ENCODE measurements at places on chromosomes 4 and X.
A peak's percentile ranks its signal among the peaks of the same experiment; 100 is the strongest.

DNA sequence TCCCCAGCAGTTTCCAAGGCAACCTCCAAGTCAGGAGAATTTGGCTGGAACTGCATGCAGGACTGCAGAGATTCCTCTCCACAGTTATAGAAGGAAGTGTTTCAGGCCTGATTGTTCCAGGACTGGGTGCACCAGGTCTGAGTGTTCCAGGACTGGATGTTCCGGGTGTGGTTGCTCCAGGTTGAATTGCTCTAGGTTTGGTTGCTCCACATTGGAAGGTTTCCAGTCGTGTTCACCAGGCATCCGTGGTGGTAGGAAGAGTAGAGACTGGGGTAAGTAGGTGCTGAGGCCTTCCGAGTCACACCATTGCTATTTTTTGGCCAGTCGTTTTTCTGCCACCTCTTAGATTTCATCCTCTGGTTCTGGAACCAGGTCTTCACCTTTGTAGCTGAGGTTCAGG lies 105.4 kb downstream of the MSN start:
- DNase-seq, result no peak

DNA sequence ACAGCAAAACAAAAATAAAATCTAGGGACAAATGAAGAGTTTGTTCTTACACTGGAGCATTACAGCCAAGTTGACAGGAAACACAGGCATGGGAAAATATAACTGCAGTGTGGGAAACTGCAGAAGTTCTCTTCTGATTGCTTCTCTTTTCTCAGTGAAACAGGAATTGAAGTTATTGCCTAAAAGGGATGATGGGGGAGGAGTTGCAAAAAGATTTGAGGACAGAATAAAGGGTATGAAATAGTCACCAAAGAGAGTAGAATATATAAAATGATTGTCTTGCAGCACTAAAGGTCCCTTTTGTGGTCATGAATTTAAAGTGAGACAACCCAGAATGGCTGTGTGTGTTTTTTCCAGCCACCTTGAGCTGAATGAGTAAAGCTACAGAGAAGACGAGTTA lies 103.7 kb downstream of the JADE1 start:
- no peak for DNase-seq

DNA sequence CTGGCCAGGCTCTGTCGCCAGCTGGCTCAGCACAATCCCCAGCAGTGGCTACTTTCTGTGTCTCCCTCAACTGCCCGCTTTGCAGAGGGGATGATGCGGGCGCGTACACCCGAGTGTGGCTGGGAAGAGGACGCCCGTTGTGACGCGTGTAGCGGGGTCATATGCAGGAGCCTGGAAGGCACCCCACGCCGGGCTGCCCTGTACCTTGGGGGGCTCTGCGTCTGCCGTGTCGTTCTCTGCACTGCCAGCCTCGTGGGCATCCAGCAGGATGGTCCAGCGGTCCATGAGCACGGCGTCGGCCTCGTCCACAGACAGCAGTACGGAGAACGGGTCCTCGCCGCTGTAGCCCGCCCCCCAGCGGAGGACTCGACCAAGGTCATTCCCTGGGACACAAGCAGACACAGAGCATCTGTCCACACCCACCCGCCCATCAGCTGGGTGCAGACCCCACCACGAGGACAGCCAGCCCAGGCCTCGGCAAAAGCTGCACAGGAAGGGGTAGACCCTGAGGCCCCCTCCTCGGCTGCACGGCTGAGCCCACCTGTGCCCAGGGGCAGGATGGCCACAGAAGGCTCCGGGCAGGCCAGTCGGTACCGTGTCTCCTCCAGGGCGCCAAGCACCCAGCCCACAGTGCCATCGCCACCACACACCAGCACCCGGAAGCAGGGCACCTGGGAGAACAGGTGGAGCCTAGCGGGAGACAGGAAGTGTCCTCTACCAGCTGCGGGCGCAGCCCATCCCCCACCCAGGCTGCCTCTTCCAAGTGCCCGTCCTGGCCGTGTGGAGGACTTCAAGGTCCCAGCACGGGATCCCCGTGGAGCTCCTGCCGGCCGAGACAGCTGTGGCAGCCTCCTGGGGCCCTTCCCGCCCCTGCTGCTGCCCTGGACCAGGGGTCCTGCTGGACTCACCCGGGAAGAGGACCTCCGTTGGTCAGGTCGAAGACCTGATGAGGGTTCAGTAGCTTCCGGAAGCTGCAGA lies 10.8 kb downstream of the DGKQ start:
- DNase-seq, result peak; percentile 63

- no peak for DNase-seq
Measured at GRCh38 chr4:41550308-41550707, 12.4 kb downstream of the LIMCH1 start.

GRCh38 chr4:155248002-155248896 lies 39.8 kb downstream of the NPY2R start:
- no peak for DNase-seq

DNA sequence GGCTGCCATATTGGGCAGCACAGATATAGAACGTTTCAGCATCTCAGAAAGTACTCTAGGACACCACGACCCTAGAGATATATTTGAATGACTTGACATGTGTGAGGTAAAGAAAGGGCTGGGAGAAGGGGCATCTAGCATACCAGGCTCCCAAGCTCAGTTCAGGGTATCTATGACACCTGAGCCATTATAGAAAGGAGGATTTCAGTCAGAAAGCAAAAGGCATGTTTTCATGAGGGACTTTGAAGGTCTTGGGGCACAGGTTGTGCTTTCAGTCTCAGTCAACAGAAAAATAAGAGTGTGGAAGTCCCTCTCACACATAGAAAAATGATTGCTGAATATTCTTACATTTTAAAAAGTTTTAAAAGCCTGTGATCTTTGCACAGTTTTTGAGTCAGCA lies 51.6 kb downstream of the NIPAL1 start:
- no peak for DNase-seq

DNA sequence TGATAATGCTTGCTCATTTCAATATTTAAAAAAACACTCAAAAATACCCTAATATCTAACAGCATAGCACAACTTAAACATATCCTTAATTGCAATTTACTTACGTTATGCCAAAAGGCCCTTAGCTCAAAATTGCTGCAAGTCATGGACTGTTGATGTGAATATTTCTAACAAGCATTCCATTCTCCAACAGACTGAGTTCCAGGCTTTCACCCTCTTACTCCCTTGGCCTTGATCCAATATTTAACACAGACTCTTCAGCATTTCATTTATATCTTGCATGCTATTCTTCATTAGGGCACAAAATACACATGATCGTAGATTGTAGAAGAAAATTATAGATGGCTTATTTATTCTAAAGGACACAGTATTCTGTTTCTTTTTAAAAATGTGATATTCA lies 96.5 kb downstream of the RNF150 start:
- no peak for DNase-seq

- DNase-seq, result no peak
Measured at GRCh38 chrX:7272346-7272745, 124.4 kb upstream of the PUDP start.

- DNase-seq, result no peak
Measured at GRCh38 chr4:78953231-78953630, 14.0 kb upstream of the PAQR3 start.

GRCh38 chr4:130197946-130198345 lies 1102.0 kb downstream of the C4orf33 start:
- DNase-seq, result no peak

DNA sequence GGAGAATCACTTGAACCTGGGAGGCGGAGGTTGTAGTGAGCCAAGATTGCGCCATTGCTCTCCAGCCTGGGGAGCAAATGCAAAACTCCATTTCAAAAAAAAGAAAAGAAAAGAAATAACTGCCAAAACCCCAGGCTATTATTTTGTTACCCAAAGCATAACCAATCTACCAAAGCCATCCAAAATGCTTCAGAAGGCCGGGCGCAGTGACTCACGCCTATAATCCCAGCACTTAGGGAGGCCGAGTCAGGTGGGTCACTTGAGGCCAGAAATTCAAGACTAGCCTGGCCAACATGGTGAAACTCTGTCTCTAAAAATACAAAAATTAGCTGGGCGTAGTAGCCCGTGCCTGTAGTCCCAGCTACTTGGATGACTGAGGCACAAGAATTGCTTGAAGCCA lies 49.8 kb downstream of the SMIM31 start:
- no peak for DNase-seq

GRCh38 chrX:85611926-85612325 lies 232.5 kb upstream of the POF1B start:
- DNase-seq, result peak; percentile 20

DNA sequence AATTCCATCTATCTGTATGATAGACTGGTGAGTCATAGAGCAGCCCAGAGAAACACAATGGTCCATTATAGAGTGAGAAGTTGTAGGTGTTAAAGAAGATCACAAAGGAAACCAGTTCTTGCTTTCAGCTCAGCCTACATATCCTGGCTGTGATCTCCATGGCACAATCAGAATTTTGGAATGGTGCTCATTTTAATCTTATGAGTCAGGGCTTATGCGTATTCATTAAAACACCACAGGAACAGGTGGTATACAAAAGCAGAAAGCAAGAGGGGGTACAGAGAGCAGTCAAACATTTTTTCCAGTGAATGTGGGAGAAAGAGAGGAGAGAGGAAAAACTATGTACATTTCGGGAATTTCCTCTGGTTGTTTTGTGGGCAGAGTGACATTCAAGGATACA lies 126.9 kb downstream of the MFAP3L start:
- no peak for DNase-seq

DNA sequence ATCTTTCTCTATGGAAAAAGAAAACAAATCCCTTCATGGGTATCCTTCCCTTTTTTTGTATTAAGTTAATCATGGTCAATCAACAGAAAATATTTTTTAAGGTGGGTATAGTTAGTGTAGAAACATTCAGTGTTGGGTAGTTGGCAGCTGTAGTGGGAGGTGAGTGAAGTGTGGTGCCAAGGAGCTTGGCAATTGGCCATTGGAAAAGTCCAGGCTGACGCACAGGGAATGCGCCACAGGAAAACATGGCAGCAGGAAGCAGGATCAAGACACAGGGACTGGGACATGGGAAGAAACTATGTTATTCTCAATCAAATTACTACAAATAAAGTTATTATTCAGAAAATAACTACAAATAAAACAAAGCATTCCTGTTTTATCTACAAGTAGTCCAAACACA lies 20.0 kb downstream of the PALLD start:
- no peak for DNase-seq

DNA sequence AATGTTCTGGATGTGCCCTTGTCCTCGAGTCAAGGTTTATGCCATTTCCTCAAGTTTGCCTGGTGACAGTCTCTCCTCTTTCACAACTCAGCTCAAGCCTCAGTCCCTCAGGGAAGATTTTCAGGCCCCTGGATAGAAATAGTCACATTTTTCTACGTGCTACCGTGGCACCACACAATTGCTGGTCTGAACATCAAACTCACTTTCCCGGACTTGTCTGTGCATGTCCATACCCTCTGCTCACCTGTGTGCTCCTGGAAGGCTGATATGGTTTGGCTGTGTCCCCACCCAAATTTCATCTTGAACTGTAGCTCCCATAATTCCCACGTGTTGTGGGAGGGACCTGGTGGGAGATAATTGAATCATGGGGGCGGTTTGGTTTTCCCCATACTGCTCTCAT lies 129.7 kb downstream of the HS3ST1 start:
- no peak for DNase-seq

Data from NCI-H1436 (cell line).